ENCODE measurements at places on chromosomes 7 and 10. TPM values are rescaled to one million over a fixed set of nuclear protein-coding genes. Genes with fewer than 3 reads are reported as not detected.

- no peak for DNase-seq
Measured at GRCh38 chr7:4434306-4434705, 247.8 kb upstream of the FOXK1 start.

DNA sequence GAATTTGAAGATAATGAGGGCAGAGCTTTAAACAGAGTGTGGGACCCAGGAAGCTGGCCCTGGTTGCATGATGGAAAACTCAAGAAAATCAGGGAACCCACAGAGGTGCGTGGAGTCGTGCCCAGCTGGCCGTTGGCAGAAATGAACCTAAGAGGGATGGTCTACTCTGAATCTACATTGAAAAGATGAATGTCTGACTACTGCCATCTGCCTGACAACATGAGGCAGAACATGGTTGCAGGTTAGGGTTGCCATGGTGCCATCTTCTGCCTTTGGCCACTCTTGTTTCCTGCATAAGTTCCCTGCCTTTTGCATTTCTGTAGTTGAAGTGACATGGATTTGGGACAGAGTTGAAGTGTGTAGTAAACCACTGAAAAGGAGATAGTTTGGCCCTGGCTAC is 138.5 kb upstream of the COBL start:
- DNase-seq: no peak

DNA sequence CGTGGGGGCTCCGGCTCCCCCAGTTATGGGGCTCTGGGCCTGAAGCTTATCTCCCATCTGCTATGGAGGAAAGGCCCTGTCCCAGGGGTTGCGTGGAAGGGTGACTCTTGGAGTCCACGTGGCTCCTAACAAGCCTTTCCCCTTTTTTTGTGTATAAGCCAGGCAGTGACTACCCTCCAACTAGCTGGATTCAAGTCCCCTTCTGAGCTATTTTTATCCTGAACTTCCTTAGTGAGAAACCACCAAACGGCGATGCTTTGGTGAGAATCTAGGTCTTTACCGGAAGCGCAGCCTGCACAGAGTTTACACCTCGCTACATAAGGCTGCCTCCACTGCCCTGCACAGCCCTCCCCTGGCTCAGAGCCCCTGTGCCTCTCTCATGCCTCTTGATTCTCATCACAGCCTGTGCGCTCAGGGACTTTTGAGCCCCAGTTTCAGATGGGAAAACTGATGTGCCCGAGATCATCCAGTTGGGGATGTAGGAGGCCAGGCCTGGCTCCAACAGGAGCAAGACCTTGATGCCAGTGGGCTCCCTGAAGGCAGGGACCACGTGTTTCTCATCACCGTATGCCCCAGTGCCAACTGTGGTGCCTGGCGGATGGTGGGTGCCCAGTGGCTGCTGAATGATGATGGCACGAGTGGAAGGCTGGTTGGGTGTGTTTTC is 102.3 kb upstream of the PPIF start:
- DNase-seq: no peak

GRCh38 chr10:3465406-3465891 is 292.9 kb upstream of the PITRM1 start:
- no peak for DNase-seq

- no peak for DNase-seq
Measured at GRCh38 chr10:21650353-21650752, 116.3 kb downstream of the MLLT10 start.

DNA sequence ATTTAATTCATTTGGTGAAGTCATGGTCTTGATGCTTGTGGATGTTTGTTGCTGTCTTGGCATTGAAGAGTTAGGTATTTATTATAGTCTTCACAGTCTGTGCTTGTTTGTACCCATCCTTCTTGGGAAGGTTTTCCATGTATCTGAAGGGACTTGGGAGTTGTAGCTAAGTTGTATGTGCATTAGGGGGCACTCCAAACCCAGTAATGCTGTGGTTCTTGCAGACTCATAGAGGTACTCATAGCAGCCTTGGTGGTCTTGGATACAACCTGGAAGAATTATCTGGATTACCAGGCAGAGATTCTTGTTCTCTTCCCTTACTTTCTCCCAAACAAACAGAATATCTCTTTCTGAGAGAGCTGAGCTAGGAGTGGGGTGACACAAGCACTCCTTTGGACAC is 93.2 kb downstream of the ADCYAP1R1 start:
- no peak for DNase-seq

GRCh38 chr10:131584287-131584686 is 272.8 kb upstream of the TCERG1L start:
- no peak for DNase-seq

DNA sequence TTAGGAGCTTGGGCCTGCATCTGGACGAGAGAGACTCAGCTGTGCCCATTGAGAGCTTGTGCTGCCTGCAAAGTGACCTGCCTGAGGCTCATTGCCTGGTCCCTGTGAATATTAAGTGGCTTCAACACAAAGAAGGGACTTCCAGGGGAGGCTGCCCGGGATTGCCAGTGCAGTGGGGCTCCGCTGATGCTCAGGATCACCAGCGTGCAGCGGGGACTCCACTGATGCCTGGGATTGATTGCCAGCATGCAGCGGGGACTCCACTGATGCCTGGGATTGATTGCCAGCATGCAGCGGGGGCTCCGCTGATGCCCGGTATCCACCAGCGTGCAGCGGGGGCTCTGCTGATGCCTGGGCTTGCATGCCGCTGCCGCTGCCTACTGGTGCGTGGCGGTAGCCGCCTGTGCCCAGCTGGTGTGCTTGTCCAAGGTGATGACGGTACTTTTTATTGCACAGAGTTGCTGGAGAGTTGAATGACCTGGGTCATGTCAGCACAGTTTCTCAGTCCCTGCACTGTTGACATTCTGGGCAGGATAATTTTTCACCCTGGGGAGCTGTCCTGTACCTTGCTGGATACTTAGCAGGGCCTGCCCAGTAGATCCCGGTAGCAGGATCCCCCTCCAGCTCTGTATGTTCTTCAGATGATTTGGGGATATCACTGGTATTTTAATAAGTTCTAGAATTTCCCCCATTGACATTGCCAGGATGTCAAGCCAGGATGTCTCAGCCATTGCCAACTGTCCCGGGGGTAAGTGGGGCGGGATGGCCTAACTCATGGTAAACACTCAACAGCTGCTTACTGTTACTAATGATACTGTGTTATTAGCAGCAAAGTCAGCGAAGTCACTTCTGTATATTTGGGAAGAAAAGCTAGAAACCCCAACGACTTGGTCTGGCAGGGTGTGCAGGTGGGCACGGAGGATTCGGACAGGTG is 13.0 kb downstream of the DOCK1 start:
- no peak for DNase-seq

DNA sequence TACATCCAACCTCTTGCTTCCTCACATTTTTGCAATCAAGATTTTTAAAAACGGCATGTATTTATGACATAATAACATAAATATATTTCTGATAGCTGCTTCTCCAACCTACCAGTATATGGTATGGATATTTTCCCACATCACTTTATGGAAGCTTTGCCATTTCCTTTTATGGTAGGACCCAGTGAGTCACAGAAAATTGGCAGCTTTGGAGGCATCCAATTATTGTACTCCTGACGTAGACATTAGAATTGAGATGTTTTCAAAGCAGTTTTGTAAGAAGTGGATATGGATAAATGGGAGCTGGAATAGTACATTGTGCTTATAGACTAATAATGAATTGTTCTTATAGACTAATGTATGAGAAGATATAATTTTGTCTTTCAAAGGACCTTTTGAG is 23.8 kb upstream of the BICC1 start:
- DNase-seq: no peak

GRCh38 chr7:135169964-135170273 is 588 bp downstream of the CYREN start:
- DNase-seq: no peak

DNA sequence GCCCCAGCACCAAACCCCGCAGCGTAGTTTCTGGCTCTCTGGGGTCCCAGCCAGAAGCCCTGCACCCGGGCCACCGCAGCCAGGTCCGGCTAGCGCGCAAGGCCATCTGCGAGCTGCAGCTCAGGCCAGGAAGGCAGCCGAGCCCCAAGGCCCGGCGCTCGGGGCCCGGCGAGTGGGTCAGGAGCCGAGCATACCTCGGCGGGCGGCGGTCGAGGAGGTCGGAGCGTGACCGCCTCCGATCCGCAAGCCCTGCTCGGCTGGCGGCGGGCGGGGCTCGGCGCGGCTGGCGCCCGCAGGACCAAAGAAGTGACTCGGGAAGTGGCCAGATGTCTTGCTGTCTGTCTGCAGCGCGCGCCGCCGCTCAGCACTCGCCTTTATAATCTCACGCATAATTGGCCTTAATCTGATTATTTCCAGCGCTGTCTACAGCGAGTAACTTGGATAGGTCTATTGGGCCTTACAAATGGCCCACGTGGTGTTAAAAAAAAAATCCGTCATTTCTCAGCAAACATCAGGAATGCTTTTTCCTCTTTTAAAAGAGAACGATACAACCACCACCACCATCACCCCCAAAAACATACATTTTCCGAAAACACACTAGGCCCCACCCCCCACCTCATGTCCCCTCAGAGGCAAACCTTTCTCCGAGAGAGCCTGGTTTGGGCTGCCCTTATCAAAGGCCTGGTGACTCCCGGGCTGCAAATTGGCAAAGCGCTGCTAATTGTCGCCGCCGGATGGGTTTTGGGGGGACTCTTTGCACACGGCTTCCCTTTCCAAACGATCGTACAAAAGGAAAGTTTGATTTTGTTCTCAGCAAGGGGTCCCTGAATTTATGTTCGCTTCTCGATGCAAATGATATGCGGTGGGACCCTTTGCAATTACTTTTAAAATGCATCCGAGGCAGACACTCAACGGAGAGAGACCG is at the start of gene DRGX:
TSS of gene DRGX (minus strand) at position 349 of the 925 bp plus-strand sequence. CDS start 649 bp downstream, outside the sequence.
- no peak for DNase-seq

DNA sequence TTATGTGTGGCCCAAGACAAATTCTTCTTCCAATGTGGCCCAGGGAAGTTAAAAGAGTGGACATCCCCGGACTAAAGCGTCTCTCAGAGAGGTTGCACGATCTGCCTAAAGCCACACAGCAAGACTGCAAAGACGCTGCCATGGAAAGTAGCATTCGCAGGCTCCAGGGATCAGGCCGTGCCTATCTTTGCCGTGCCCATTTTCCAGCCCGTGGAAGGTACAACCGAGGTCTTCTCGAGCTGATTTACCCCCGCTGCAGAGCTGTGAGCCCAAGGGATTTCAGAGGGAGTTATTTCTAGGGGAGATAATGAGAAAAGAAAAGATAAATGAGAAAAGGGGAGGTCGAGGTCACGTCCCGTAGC is 1.0 kb upstream of the NYAP1 start:
- DNase-seq: no peak

DNA sequence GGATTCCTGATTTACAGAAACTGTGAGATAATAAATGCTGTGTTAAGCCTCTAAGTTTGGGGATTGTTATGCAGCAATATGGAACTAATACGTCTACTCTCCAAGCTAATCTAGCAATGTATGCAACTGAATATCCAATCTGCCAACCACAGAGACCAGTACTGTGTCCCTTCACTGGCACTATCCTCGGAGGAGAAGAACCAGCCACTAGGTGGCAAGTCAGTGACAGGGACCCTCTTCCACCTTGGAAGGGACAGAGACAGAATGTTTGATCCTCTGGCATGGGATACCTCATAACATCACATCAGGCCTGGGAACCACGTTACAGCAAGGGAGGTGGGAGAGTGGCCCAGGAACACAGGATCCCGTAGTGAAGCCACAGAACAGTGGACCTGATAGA is 96.4 kb downstream of the CREM start:
- no peak for DNase-seq

DNA sequence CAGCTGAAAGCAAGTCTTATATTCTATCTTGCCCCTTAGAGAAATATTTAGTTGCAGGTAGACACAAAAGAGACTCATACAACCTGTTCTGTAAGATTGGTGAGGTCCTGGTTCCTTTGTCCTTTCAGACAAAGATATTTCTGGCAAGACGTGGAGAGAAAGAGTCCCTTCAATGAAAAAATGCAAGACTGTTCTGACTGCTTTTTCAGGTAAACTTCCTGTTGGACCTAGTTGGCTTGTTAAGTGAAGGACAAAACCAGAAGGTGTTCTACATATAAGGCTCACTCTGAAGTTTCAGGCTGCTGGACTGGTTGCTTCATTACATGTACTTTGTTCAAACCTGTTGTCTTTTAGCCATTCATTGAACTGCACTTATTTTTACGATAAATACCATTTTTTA is 119.0 kb upstream of the PTPRZ1 start:
- DNase-seq: no peak

GRCh38 chr7:2792856-2793487 is 51.1 kb downstream of the GNA12 start:
- no peak for DNase-seq

DNA sequence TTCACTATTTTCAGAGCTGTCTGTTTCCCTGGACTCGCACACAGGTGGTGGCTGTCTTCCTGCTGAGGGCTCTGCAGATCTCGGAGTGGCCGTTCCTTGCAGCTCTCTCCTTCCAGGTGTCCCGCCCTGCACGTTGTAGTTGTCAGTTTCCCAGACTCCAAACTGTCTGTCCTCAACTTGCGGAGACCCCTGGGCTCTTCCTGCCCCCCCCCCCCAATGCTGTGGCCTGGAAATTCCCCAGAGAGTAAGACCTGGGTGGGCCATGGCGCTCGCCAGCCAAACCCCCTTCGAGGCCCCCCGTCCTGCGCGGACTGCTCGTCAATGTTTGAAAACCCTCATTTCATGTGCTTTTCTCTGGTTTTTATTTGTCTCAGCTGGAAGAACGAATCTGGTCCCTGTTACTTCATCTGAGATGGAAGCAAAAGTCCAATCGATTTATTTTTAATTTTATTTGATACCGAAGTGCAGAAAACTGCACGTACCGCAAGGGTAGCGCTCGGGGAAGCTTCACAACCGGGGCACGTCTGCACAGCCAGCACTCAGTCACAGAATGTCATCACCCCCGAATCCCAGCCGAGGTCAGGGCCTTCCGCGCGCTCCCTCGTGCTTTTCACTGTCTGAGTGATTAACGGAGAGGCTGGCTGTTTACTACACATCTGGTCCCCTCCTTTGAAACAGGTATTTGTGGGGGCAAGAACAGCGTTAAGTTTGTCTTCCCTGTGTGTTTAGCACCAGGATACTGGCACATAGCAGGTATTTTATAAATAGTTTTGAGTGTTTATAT is 46.4 kb upstream of the NKX6-2 start:
- no peak for DNase-seq

DNA sequence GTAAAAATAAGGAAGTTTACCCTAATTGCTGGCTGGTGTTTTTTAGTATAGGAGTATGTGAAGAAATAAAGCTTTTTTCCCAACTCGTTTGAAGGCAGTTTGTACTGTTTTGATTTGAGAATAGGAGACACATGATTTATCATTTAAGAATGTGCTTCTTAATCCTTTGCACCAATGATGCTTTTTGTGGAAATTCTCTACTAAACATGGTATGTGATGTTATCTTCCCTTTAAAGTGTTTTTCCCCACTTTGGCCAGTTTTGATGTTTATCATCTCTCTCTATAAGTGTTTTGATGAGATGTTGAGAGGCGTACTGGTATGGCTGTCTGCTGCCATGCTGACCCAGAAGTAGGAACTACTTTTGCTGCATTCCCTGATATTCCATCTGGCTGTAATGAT is 85.1 kb downstream of the SUGCT start:
- no peak for DNase-seq

The MIOS gene
- polyA plus RNA-seq: 20.3 TPM

The SPDYE2B gene
- not detected for polyA plus RNA-seq

The PGAM1 gene
- polyA plus RNA-seq: 525 TPM

The ZNF488 gene
- polyA plus RNA-seq: 8.3 TPM

The ITGB8 gene
- 0.39 TPM for polyA plus RNA-seq

The EIF5AL1 gene
- polyA plus RNA-seq: 1.5 TPM

The CNNM2 gene
- 6.9 TPM for polyA plus RNA-seq

The LARP4B gene
- 26.9 TPM for polyA plus RNA-seq

The NEUROD6 gene
- polyA plus RNA-seq: not detected

The GPR85 gene
- polyA plus RNA-seq: not detected

Measured in A549 (cell line).